ENCODE measurements at places on chromosomes 12 and 14.

- no peak for DNase-seq
These were observed 201.4 kb upstream of the PWP1 start for GRCh38 chr12:107484230-107484629.

DNA sequence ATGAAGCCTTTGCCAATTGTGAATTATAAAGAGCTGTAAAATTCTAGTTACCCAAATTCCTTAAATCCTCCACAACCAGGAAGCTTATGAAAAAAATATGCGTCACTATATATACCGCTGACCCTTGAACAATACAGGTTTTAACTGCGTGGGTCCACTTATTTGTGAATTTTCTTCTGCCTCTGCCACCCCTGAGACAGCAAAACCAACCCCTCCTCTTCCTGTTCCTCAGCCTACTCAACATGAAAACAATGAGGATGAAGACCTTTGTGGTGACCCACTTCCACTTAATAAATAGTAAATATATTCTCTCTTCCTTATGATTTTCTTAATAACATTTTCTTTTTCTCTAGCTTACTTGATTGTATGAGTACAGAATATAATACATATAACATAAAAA is 42.2 kb downstream of the CMKLR1 start:
- no peak for DNase-seq

- no peak for DNase-seq
These were observed 82.4 kb downstream of the IPO8 start for GRCh38 chr12:30613119-30613830.

- no peak for DNase-seq
These were observed 811 bp upstream of the GALNT16 start for GRCh38 chr14:69259168-69259526.

DNA sequence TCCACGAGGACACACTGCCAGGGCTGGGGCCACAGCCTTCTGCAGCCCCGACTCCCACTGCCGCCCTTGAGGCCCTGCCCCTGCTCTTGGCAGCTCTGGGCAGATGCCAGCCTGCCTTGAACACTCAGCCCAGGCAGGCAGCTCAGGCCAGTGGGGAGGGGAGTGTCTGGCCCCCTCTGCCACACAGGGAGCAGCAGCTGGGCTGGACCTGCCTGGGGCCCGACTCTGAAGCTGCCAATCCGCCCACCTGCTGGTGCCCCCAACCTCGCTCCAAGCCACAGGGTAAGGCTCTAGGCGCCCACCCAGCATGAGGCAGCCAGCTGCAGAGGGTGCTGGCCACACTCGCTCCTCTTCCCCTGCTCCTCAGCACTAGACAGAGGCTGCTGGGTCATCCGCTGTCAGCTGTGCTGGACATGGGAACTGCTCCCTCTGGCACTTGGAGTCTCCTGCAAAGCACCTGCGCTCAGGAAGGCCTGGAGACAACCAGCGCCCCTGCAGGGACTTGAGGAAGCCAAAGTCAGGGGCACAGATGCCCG is 24.6 kb upstream of the NUDT14 start:
- no peak for DNase-seq

GRCh38 chr14:103694572-103695026 is 20.7 kb downstream of the XRCC3 start:
- DNase-seq, result no peak

DNA sequence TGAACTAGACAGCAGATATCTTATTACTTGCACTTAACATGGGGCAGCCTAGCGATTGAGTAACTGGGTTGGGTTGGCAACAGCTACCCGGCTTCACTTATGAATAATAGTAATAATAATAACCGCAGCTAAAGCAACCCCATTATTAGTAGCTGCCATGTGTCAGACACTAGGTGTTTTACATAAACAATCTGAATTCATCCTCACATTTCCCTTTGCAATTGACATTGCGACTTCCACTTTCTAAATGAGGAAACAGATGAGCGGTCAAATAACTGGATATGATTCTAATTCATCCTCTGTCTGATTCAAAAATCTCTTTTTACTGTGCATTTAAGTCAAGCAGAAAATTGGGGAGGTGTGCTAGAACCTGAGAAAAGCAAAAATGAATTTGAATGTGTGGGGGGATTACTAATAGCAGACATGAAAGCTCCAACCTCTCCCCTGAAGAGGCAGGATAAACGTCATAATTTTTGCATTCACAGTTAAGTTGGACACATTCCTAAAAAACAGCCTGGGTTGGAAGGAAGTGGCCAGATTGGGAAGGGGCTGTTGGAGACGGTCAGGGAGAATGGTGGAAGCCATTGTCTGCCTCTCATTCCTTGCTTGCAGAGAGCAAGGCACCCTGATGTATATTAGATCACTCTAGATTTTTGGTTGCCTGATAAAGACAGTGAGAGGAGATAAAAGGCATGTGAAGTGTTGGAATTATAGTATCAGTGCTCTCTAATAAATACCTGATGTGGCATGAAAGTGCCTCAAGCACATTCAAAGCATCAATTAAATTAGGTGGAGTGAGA is 13.1 kb downstream of the EMP1 start:
- no peak for DNase-seq

GRCh38 chr12:104680491-104680890 is 223.7 kb downstream of the CHST11 start:
- DNase-seq, result peak; percentile 82

- DNase-seq, result no peak
These were observed 39.8 kb downstream of the NIN start for GRCh38 chr14:50791201-50791600.

GRCh38 chr14:86491743-86492142 is 961.8 kb downstream of the FLRT2 start:
- DNase-seq, result no peak

GRCh38 chr12:111978545-111978944 is 34.4 kb downstream of the TMEM116 start:
- peak; percentile 53 for DNase-seq

DNA sequence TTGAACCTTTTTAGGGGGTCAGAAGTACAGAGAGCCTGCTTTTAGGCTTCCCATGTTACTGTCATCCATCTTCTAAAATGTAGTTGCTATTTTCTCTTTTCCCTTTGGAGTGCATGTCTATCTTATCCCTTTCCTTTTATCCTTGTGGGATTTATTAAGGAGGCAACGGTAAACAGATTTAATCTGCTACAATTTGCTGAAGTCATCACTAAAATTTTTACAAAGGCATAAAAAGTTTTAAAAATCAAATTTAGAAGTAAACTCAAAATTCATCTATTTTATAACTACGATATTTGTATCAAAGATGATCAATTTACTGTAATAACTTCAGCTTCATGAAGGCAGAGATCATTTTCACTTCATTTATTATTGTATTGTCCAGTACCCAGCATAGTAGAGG is 118.7 kb downstream of the RPS6KA5 start:
- no peak for DNase-seq

- no peak for DNase-seq
These were observed 10.0 kb upstream of the NRIP2 start for GRCh38 chr12:2844786-2845185.

DNA sequence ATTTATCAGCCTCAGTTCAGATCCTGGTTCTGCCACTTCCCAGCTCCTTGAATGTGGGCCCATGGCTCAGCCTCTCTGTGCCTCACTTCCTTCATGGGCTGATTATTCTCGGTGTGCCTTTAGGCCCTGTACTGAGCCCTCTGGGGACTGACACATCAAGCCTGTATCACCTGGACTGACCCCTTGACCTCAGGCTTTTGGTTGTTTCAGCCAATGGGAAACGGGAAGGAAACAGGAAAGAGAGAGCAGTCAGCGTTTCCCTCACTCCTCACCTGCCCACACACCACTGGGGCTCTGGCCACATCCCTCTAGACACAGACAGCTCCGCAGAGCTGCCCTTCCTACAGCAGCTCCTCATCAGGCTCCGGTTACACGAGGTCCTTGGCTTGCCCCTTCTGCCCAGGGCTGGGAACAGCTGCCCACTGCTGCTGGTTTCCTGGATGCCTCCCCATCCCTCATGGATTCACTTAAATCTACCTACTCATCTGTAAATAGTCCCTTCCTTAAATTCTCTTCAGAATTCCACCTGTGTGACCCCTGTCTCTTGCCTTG is 37.0 kb upstream of the ITPR2 start:
- no peak for DNase-seq

GRCh38 chr12:44509471-44509870 is 366.6 kb downstream of the NELL2 start:
- DNase-seq, result no peak

DNA sequence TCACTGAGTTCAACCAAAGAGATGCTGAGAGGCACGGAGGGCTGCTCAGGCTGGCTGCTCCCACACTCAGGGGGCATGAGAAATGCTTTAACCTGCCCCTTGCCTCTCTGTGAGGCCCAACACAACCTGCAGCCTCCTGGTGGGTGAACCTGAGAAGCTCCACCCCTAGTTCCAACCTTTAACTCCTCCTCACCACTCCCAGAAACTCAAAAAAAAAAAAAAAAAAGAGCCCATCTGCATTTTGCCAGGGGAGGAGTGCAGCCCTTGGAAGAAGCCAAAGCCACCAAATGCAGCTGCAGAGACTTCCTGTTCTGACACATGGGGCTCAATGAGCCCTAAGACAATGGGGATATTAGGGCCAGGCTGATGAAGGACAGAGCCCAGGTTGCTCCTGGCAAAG is 8.9 kb downstream of the KRT4 start:
- DNase-seq, result peak; percentile 34

DNA sequence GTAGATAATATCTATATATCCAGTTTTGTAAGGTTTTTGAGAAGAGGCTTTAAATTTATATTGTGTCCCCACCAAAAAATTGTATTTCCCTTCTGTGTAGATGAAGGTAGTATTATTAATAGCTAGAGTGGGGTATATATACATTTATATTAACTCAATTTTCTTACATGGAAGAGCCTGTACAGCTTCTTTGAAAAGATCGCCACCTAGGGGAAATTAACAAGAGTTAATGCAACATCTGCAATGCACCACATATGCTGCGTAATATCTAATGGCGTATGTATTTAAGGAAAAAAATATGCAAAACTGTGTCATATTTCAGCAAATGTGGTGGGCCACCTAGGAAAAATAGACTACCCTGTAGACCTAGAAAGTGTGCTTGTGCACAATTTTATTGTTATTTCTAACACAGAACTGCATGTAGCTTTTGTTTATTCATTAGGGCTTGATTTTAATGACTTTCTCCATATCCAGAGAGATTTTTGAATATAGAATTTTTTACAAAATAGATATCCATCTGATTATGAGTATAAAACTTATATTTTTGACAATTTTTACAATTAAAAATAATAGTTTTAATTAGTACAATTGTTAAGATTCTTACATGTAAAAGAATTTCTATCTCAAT is 14.0 kb downstream of the CCER1 start:
- DNase-seq, result peak; percentile 70

DNA sequence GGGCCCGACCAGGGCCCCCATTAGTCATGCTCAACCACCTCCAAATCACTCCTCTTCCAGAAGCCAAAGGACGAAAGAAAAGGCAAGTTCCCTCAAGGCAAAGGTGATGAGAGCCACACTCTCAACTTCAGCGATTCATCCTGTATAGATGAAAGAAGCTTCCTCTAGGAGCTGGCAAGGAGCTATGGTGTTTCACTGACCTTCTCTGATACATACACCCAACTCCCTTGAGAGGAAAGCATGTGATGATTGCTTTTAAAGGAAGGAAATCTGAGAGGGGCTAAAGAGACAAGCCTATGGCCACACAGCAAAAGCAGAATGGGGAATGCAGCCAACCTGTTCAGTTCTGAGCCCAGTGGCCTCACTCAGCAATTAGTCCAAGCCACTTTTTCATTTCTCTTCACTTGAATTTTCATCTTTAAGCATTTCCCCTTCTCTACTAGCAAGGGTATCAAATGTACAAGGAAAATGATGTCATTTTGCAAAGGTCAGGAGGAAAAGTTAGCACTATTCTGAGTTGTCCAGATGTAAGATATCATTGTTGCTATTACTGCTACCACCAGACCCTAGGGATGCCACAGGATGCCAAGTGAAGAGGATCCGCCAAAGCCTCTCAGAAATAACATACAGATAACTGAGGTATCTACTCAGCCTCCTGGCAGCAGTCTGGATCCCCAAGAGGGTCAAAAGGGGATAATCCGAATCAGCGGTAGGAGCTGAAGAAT is 82.5 kb downstream of the MAP3K9 start:
- peak; percentile 8 for DNase-seq

DNA sequence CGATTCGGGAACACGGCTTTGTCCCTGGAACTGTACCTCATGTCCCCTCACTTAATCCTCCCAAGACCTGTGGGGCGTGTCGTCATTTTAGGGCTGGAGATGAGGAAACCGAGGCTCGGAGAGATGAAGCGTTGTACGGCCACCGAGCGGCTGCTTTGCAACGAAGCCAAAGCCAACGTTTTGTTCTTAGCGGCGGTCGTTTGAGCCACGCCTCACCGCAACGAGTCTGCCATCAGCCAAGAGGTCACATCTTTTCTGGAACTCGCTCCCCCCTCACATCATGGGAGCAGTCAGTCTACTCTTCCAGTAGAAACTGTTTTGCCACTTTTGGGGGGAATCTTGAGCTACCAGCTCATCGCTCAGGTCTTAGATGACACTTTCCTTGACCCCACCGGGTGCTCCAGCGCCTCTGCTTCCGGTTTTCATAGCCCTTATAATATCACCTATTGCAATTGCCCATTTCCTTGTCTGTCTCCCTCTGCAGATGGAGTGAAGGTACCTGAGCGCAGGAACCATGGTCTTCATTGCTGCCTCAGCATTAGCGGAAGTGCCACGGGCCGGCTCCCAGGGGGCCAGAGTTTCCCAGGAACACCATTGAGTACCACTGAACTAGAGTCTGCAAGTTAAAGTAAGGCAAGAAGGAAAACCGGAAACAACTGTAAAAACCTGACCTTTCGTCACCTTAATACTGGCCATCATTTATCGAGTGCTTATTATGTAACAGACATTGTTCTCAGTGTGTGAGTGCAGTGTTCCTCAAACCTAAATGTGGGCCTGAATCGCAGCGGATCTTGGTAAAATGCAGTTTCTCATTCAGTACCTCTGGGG is 19.6 kb downstream of the NINJ2 start:
- DNase-seq, result peak; percentile 72

- no peak for DNase-seq
These were observed 374.9 kb downstream of the PDZRN4 start for GRCh38 chr12:41563051-41563450.

GRCh38 chr12:19035536-19035935 is 94.0 kb upstream of the PLEKHA5 start:
- no peak for DNase-seq

GRCh38 chr14:66472251-66472650 is 13.9 kb upstream of the CCDC196 start:
- no peak for DNase-seq

DNA sequence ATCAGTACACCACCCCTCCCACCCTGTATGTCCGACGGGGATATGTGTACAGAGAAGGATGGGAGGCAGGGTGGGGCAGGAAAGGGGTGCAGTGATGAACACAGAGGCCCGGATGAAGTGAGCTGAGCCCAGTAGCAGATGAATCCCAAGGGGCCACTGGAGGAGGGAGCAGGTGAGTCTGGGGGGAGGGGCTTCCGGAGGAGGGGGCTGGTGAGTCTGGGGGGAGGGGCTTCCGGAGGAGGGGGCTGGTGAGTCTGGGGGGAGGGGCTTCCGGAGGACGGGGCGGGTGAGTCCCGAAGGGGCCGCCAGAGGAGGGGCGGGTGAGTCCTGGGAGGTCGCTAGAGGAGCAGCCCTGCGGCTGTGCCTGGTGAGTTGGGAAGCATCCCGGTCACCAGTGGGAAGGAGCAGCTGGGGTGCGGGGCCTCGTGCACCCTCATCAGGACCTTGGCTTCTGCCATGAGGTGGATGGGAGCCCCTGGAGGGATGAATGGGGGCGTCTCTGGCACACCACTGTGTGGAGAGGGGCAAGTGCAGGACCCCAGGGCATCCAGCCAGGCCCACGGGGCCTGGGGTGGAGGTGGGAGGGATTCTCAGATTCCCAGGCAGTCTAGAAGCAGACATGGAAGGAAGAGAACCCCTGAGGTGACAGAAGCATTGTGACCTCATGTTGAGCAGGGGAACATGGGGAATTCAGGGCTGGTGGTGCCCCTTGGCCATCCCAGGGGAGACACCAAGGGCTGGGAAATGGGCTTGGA is 14.0 kb downstream of the BEGAIN start:
- DNase-seq, result no peak

All from NB4 (cell line).